ENCODE measurements at places on chromosomes 16 and 17. TPM values are rescaled to one million over a fixed set of nuclear protein-coding genes. Genes with fewer than 3 reads are reported as not detected.
A peak's percentile ranks its signal among the peaks of the same experiment; 100 is the strongest.

DNA sequence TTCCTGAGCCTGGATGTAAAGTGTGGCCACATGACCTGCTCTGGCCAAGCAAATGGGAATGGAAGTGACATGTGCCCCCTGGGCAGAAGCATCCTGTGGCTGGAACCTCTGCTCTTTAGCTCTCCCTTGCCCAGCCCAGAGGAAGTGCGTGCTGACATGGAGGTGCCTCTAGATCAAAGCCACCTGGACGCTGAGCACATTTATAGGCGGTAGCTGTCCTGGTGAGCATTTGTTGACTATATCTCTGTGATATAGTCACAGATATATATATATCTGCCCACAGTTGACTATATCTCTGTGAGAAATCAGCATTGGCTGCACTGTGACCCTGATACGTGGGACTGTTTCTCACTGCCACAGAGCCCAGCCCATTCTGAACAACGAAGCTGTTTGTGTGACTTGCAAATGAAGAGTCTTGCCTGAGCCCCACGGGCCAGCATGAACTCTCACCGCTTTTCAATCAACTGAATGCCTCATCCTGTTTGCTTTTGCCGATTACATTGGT, 118.8 kb downstream of the C16orf95 start:
- no peak overlapping the region for H3K4me3 ChIP-seq
- no peak overlapping the region for H3K27ac ChIP-seq
- peak; percentile 66 for DNase-seq
- H3K36me3 ChIP-seq = no peaks in the 10 kb centered on the region
- no peaks in the 10 kb centered on the region for H3K27me3 ChIP-seq

GRCh38 chr17:38597375-38597774, 8.4 kb downstream of the SRCIN1 start:
- DNase-seq = no peak
- H3K4me1 ChIP-seq = no peaks in the 10 kb centered on the region
- H3K36me3 ChIP-seq = no peaks in the 10 kb centered on the region
- H3K27me3 ChIP-seq = peaks cover 20% of the 10 kb centered on the region

DNA sequence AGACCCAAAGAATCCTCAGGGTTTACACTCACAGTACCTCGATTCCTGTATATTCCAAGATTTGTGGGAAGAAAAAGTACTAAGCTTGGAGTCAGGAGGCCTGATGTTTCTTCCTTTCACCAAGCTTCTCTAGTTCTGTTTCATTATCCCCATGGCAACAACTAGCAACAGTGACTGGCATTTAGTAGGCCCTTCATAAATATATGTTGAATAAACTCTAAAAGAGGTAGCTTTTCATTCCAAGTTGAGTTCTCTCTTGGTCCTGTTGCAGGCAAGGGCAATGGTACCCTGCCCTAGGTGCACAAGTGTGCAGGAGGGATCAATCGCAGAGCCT, 527 bp upstream of the UBE2Z start:
- peak; percentile 79 for DNase-seq
- peak overlapping the region; percentile 47 for H3K27ac ChIP-seq
- no peaks in the 10 kb centered on the region for H3K27me3 ChIP-seq
- H3K36me3 ChIP-seq = peaks cover 5% of the 10 kb centered on the region
- H3K4me3 ChIP-seq = peak overlapping the region; percentile 67

SEZ6L2 gene
- 19.2 TPM for total RNA-seq

GRCh38 chr17:73166731-73167581, 2.1 kb downstream of the SSTR2 start:
- no peak for DNase-seq
- peaks cover 17% of the 10 kb centered on the region for H3K4me1 ChIP-seq
- H3K4me3 ChIP-seq = no peak overlapping the region
- H3K27ac ChIP-seq = no peak overlapping the region
- peaks cover 44% of the 10 kb centered on the region for H3K27me3 ChIP-seq

DNA sequence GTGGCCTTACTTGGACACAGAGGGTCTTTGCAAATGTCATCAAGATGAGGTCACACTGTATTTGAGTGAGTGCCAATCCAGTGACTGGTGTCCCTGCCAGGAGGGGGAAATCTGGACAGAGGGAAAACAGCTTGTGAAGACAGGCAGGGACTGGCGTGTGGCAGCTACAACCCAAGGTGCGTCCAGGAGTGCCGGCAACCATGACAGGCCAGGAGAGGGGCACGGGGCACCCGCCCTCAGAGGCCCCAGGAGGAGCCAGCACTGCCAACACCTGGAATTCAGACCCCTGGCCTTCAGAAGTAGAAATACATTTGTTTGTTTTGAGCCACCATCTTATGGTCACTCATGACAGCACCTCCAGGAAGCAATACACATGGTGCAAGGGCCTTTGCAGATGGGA, 225.7 kb downstream of the CPPED1 start:
- no peak for DNase-seq
- H3K4me3 ChIP-seq = no peak overlapping the region
- no peaks in the 10 kb centered on the region for H3K4me1 ChIP-seq
- H3K27ac ChIP-seq = no peak overlapping the region

AURKB gene
- total RNA-seq = 2.1 TPM

CACNA1H gene
- 10.3 TPM for total RNA-seq

- H3K27ac ChIP-seq = no peak overlapping the region
- no peak overlapping the region for H3K4me3 ChIP-seq
- DNase-seq = peak; percentile 40
- H3K4me1 ChIP-seq = peaks cover 14% of the 10 kb centered on the region
These were observed 14.0 kb upstream of the STAC2 start for GRCh38 chr17:39239640-39240314.

GRCh38 chr16:53960050-53960812, 256.3 kb downstream of the FTO start:
- H3K27ac ChIP-seq = peak overlapping the region; percentile 14
- no peaks in the 10 kb centered on the region for H3K4me1 ChIP-seq
- no peak overlapping the region for H3K4me3 ChIP-seq

DNA sequence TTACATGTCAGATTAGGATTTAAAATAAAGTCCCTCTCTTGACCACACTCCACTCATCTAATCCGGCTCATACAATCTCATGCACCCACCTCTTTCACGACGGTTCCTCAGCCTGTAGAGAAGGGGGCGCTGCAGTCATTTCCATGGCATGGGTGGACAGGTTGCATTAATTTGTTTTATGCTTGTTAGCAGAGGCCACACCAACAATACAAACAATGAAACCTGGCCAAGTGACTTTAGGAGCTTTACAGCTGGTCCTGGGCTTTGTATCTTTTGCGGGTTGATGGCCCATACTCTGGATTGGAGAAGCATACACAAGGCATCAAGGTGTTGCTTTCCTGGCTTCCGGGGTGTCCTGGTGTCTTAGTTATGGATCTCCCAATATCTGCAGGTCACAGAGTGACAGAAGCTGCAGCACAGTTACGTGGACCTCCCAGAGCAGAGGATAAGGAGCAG, 9.7 kb upstream of the SNF8 start:
- no peak overlapping the region for H3K27ac ChIP-seq
- DNase-seq = peak; percentile 29
- no peaks in the 10 kb centered on the region for H3K36me3 ChIP-seq
- H3K4me3 ChIP-seq = no peak overlapping the region
- no peaks in the 10 kb centered on the region for H3K4me1 ChIP-seq

DNA sequence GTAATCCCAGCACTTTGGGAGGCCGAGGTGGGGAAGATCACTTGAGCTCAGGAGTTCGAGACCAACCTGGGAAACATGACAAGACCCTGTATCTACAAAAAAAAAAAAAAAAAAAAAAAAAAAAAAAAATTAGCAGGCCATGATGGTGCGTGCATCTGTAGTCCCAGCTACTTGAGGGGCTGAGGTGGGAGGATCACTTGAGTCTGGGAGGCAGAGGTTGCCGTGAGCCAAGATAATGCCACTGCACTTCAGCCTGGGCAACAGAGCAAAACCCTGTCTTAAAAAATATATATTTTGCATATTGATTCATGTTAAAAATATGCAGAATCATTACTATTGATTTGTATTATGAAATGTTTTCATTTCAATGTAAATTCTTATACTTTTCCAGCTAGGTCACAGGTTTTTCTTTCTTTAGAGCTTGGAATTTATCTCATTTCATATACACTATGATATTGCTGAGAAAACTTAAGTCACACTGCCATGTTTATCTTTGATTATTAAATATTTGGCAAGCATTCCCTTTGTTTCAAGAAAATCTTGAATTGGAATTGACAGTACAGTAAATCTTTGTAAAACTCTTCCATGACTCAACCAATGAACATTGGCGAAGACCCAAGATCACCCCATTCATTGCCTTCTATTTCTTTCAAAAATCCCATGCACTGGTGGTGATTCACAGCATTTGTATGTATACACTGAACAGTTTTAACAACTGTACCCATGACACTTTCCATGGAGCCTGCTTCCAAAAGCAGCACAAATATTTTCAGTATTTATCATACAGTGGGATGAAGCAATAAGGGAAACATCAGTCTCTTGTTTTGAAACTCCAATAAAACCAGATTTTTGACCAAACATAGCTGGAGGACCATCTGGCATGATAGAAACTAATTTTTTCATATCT, 83.5 kb upstream of the TNRC6A start:
- no peaks in the 10 kb centered on the region for H3K27me3 ChIP-seq
- no peak overlapping the region for H3K4me3 ChIP-seq
- peak; percentile 93 for DNase-seq
- peaks cover 2% of the 10 kb centered on the region for H3K4me1 ChIP-seq
- no peak overlapping the region for H3K27ac ChIP-seq

DNA sequence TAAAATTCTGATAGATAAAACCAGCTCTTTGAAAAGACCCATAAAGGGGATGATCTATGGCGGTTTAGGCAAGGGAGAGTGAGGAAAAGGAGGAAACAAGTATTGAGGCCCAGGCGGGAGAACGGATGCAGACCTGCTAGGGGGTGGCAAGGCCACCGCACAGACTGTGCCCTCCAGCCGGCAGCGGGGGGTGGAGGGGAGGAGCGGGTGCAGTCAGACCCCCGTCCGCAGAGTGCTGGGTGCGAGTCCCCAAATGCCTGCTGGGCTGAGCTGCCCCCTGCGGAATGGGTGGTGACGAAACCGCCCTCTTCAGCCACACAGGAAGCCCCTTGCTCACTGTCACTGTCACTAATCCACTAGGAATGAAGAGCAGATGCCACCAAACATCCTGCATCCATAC, 46.0 kb downstream of the LMF1 start:
- DNase-seq = no peak
- no peak overlapping the region for H3K27ac ChIP-seq
- H3K27me3 ChIP-seq = no peaks in the 10 kb centered on the region
- peaks cover 19% of the 10 kb centered on the region for H3K4me1 ChIP-seq
- H3K4me3 ChIP-seq = no peak overlapping the region

DNA sequence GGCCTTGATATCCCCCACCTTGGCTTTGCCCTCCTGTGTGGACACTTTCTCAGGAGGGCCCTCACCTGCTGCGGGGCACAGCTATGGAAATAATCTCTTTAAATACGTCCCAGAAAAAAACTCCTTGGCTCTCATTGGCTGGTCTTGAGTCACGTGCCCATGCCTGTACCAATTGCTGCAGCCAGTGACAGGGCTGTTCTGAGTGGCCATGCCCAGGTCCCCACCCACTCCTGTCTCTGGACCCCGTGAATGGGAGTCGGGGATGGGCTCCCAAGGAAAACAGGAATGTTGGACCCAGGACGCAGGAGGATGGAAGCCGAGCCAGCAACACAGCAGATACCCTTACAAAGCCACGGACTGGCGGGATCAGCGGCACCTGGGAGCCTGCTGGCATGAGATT, 53.1 kb upstream of the CDR2 start:
- peaks cover 6% of the 10 kb centered on the region for H3K4me1 ChIP-seq
- no peak for DNase-seq
- H3K27ac ChIP-seq = no peak overlapping the region
- H3K27me3 ChIP-seq = no peaks in the 10 kb centered on the region
- H3K4me3 ChIP-seq = no peak overlapping the region

GPR139 gene
- not detected for total RNA-seq

NACA2 gene
- total RNA-seq = not detected

CDH1 gene
- total RNA-seq = 131 TPM

DNA sequence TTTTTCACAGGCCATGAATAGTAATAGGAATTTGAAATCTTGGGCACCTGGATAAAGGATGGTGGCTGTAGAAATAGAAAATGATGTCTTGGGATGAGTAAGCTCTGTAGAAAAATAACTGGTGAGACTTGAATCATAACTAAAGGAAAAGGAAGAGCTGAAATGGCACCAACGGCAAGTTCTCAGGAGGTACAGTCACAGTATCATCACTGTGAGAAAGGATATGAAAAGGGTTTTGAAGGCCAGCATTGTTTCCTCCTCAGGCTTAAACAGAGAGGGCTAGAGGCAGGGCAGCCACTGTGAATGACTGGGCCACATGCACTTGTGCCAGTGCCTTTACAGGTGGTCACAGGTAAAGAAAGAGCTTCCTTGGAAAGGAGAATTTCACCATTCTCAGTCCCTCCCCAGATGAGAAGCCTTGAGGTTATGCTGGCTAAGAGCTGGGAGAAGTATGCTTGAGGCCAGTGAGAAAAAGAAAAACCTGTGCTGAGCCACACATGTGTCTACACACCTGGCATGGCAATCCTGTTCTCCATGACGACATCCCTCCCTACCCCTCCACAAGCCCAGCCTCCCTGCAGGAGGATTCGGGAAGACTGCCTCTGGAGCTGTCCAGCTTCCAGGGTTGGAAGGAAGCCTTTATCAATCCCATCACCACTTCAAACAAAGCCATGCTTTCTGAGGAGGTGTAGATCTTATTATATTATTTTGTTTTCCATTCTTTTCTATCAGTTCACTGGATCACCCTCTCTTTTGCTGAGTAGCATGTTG, 3.8 kb upstream of the ANKFN1 start:
- H3K36me3 ChIP-seq = no peaks in the 10 kb centered on the region
- H3K4me3 ChIP-seq = no peak overlapping the region
- H3K27me3 ChIP-seq = no peaks in the 10 kb centered on the region
- no peaks in the 10 kb centered on the region for H3K4me1 ChIP-seq

SOST gene
- total RNA-seq = not detected

MYH8 gene
- not detected for total RNA-seq

DNA sequence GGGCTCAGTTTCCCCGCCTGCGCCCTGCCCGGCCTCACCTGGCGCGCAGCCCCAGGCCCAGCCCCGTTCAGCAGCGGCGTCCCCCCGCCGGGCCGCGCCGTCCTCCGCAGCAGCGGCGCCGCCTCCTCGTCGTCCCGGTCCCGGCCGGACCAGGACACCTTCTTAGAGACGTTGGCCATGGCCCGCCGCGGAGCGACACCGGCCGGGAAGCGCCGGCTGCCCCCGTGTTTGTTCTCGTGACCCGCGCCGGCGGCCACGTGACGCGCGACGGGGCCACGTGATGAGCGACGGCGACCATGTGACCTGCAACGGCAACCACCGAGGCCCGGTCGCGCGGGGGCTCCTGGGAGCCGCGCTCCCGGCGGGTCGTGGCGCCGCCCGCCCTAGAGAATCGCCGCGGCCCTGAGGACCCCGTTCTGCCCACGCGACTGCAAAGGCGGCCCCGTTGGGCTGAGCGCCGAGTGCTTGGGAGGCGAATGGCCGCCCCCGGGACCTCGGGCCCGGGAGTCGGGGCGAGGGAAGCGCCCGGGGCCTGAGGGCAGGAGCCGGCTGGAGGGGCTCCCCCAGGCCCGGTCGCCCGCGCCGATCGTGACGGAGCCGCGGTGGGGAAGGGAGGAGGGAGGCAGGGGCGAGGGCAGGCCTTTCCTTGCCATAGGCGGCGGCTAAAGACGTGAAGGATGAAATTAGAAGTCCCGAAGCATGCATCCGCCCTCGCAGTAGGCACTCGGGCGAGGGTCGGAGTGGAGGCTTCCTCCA, at the start of gene CLCN7:
CLCN7 (minus strand) TSS at position 233 of the 756 bp plus-strand sequence; CDS start at position 179, 54 bp downstream.
- no peaks in the 10 kb centered on the region for H3K27me3 ChIP-seq
- peak within 1 kb of the TSS; percentile 96 for H3K4me3 ChIP-seq
- peak within 1 kb of the TSS; percentile 91 for H3K27ac ChIP-seq
- peak; percentile 82 for DNase-seq
- peaks cover 2% of the 10 kb centered on the region for H3K36me3 ChIP-seq

PDIA2 gene
- 0.28 TPM for total RNA-seq

GRCh38 chr17:82351254-82351712, 7.8 kb upstream of the TEX19 start:
- no peak overlapping the region for H3K27ac ChIP-seq
- H3K36me3 ChIP-seq = no peaks in the 10 kb centered on the region
